ENCODE measurements at places on chromosomes 5 and 9.
A peak's percentile ranks its signal among the peaks of the same experiment; 100 is the strongest.

DNA sequence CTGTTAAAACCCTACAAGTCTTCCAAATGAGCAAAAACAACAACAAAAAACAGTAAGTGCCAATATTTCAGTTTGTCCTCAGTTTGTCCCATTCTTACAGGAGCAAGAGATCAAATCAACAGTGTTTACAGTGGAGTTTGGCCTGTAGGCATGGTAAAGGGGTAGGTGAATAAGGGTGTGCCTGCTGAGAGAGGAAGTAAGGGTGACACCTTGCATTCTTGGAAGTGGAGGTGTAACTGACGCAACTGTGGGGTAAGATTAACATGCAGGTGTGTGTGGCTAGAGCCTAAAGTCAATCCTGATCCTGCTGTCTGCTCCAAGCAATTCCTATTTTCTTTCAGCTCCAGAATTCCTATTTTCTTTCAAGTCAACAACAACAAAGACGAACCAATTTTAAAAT lies 43.4 kb downstream of the PFDN1 start:
- no peak for DNase-seq

GRCh38 chr5:39132128-39132447 lies 57.9 kb upstream of the RICTOR start:
- DNase-seq, result no peak

DNA sequence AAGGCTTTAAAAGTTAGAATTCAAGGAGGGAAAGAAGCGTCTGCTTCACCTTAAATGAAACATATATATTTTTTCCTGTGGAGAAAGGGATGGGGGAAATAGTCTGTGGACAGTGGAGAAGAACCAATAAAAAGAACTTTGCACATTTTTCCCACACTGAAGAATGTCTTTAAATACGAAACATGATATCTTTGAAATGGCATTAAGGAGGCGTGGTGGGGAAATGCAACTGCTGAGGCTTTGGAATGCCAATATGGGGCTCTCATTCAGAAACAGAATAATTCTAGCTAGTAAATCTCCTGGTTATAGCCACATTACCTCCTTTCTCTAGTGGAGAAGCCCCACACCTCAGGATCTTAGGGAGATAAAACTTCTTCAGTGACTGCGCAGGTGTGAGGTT lies 46.8 kb downstream of the TNC start:
- DNase-seq, result peak; percentile 59

DNA sequence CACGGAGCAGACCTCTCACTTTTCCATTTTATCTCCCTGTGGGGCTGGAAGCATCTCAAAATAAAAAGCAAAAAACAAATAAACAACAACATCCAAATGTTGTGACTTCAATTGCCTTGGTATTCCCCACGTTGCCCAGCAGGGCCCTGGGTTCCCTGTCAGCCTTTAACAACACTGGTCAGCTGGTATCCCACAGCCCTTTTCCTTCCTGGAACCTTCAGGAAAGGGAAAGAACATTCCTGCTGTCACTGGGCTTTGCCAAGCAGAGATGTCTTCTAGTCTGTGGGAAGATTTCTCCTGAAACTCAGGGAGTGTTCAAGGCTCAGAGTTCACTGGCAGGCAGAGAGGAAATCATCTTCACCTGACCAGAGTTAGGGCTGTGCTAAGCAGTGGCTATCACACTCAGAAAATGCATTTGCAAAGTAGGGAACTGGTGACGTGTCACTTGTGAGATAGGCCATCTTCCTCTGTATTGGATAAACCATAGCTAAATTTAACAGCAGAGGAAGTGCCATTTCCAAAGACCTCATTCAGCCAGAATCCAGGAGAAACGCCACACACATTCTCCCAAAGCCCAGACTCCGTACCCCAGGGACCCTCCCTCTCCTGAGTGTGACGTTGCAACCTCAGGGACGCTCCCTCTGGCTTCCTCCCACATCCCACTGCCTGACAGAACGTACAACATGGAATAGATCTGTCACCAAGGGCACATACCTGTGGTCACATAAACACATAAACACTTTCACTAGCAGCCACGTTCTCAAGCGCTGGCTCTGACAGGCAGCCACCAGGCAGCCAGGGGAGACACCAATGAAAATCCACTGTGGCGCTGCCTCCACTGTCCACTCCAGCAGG lies 274.0 kb upstream of the DAPK1 start:
- no peak for DNase-seq

GRCh38 chr5:68565427-68565826 lies 349.9 kb downstream of the PIK3R1 start:
- no peak for DNase-seq

GRCh38 chr5:89698028-89698427 lies 711.5 kb downstream of the CETN3 start:
- no peak for DNase-seq

GRCh38 chr5:2281446-2281845 lies 398.7 kb upstream of the IRX4 start:
- no peak for DNase-seq

GRCh38 chr5:34858790-34859189 lies 19.8 kb downstream of the TTC23L start:
- peak; percentile 56 for DNase-seq

DNA sequence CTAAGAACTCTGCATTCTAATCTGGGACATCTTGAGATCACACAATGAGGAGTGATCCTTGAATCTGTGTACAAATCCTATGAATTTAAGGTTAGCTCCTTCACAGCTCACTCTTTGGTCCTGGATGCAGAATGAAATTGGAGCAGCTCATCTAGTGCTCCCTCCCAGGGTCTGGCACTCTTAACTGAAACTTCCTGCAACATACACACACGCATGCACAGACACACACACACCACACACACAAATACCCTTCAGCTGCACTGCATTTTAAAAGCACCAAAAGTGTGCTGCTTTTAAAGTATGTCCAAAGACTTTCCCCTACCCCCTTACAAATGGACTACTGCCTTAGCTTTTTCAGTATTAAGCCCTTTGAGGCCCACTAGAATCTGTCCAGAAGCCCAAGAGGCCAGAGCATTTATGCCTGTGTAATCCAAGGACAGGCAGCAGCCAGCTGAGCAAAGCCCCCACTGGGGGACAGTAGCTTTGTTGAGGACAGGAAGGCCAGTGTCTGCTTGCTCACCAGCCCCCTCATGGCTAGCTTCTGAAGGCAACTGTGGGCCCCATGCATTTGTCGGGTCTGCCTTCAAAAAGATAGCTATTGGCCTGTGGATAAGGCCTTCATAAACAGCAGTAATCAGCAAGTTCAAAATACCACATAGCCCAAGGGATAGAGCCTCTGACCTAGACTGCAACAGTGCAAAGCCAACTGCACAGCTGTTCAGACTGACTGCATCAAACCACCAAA lies 43.6 kb downstream of the CDO1 start:
- no peak for DNase-seq

- DNase-seq, result no peak
Observed at GRCh38 chr9:88310310-88310980, 77.8 kb upstream of the SPIN1 start.

DNA sequence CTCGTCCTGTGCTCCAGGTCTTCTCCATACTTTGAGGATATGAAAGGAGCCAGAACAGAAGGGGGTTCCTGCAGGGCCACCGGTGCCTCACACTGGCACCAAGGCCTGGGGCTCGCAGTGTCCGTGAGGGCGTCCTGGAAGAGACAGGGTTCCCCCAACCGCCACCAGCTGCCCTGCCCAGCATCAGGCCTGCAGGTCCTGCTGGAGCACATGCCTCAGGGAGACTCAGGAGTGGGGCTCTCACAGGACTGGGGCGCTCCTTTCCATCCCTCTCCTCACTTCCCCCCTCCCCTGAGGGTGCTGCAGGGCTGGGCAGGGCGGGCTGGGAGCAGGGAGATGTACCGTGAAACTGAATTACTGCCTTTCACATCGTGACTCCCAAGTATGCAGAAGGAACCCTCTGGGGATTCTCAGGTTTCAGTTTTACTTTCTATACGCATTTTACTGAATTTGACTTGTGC lies 31.7 kb downstream of the CEP72 start:
- DNase-seq, result no peak

DNA sequence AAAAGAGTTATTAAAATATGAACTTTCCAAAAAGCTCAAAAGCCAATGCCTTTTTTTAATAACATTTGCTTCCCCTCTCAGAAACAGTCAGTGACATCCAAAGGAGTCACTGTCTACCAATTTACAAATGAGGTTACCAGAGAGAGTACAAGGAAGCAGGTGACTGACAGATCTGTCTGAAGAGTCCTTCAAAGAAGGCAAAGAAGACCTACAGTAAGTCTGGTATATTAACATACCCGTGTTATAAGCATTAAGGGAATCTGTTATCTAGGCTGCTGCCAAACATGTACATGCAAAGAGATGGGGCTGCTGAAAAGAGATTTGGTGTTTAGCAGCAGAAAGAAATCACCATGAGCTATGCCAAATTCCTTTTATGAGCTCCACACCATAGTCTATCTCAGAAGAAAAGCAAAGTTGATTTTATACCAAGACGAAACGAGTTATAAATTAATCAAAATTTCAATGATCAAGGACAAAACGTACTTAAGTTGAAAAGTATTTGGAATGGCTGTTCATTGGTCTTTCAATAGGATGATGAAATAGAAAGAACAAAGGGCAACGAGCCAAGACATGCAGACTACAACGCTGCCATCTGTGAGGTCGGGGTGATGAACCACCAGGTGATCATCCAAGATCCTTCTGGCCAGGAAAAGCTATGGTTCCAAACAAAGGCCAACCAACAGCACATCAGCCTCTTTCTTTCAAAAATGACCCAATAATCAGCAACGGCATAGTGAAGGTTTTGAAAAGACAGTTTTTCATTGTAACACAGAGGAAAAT lies 8.1 kb downstream of the PRELID2 start:
- DNase-seq, result no peak

DNA sequence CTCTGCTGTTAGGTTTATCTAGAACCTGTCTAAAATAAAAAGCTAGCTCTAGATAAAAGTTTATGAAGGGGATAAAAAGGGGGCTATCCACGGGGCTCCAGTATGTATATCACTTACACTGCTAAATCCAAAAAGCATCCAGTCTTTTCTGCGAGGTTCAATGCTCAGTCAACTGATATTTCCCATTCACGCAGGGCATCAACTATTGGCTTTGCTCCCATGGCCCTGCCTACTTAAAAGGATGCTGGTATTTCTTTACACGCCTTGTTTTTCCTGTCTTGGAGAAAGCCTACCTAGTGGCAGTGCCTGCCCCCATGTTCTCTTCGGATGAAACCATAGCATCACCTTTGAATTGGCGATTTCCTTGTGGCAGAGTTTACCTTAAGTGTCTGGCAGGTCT lies 8.1 kb downstream of the SPRY4 start:
- no peak for DNase-seq

- DNase-seq, result peak; percentile 48
Observed at GRCh38 chr9:108270051-108270450, 585.7 kb downstream of the ACTL7B start.

DNA sequence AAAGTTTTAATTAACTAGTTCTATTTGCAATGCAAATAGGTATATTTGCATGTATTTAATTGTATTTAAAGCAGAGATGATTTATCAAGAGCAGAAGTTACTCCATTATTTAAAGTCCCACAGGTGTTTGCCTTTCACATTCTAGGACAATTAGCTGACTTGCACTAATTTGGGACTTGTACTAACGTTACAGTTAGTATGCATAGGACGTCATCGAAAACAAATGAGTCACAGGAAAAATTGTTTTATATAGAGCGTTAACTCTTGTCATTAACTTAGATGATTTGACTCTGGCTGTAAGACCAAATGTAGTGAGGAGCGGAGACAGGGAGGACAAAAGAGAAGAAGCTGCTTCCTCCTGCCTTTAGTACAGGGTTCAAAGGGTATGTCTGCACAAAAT lies 126.1 kb upstream of the IFNE start:
- DNase-seq, result no peak

DNA sequence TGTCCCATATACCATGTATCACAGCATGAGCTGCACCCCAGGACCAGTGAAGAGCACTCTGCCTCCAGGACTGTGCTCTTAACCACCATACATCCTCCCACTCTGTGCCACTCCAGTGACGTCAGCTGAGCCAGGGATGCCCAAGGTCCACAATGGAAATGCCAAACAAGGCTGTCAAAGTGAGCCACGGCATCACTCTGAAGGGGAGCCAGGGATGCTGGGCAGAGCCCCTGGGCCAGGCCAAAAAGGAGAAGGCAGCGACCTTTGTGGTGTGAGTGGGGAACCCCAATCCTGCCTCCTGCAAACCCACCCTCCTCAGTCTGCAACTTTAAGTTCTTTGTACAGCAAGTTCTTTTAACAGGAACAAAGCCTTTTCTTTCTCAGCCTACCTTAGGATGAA lies 242.7 kb downstream of the SYK start:
- DNase-seq, result no peak

GRCh38 chr9:33143241-33143661 lies 23.9 kb downstream of the B4GALT1 start:
- DNase-seq, result peak; percentile 76

- DNase-seq, result no peak
Observed at GRCh38 chr9:137813167-137813566, 64.4 kb upstream of the CACNA1B start.

DNA sequence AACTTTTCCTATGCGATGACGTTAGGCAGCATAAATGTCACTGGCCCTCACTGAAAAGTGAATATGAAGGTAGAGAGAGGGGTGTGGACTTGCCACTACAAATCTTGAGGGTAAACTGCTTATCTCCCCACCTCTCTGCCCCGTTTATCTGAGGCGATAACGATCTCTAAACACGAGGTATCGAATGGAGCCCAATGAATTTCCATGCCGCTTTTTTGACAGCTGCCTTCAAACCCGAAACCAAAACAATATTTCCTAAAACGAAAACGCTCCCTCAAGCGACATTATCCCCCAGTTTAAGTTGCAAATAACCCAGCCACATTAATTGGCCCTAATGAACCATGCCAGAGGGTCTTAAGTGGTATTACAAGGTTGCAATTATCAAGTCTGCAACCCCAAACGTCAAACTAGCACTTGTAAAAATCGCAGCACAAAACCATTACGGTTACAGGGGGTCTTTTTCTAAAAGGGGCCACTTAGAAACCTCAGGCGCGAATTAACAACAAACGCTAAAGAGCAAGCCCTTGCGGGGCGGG lies 1.4 kb downstream of the NR3C1 start:
- peak; percentile 45 for DNase-seq

- no peak for DNase-seq
Observed at GRCh38 chr9:14310311-14310710, 3.6 kb downstream of the NFIB start.

DNA sequence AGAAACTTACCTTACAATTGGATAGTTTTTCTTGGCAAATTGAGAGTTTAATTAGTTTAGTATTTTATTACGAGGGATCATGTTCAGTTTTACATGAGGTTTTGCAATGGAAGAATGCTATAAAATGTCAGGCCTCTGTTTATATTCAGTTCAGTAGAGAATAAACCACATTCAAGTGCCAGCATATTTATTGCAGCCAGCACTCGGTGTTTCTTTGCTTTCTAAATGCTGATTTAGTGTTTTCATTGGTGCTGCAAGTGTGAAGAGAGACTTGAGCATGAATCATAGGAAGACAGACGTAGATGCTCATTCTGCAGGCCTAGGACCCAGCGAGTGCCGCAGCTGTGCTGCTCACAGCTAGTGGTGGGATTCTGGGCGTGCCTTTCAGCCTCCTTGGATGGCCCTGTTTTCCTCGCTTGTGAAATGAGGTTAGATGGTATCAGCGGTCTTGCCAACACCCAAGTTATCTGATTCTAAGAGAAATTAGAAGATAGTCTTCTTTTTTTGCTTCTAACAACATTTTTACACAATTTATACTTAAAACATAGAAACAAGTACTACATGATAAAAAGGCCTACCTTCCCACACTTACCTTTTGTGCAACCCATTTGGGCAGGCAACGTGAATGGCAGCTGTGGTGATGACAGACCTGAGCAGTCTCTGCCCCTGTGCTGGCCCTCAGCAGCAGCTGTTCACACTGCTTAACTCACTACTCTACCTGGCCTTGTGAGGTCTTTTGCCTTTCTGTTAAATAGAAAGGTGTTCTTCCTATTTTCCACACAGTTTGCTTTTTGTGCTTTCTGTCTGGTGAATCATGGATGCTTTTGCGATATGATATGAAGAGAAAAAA lies 26.8 kb upstream of the TNFAIP8 start:
- no peak for DNase-seq

Data from adipocyte (in vitro differentiated cells).